Foreskin melanocyte (primary cell): ENCODE measurements at places on chromosomes 6 and 20.

- DNase-seq, result no peak
Measured at GRCh38 chr20:37503256-37503927, 17.7 kb upstream of the NNAT start.

- peak; percentile 69 for DNase-seq
Measured at GRCh38 chr6:83378621-83379388, 52.0 kb downstream of the ME1 start.

DNA sequence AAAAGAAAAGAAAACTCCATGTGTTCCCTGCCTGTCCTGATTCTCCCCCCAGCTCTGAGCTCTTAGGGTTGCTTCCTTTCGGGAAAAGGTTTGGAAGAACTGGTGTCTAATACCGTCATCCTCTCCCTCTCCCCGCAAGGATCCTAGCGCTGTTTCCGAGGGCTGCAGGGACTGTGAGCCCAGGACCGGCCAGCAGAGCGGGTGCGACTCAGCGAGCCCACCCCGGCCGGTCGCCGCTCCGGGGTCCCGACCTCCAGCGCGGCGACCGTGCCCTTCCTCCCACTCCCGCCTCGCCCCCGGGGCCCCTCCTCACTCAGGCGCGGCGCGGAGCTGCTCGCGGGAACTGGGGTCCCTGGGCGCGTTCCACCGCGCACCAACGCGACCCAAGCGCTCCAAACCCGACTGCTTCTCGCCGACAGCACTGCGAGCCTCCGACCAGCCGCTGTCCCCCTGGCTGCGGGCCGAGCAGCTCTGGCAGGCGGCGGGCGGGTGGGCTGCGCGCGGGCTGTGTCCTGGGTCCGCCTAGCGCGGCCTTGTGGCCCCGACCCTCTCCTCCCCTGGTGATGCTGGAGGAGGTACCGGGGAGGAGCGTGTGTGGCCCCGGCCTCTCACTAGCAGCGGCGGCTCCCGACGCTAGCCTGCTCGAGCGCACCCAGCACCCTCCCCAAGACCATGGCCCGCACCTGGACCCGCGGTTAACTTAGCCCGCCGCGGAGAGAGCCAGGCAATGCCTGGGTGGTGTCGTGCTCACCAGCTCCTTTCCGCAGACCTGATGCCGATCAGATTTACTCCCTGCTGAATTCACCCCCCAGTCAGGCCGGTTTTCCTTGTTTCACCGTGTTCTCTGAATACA, at the start of gene PLA2G7:
Gene PLA2G7 (minus strand): TSS at position 509 of the 853 bp plus-strand sequence. CDS start 12,484 bp downstream, outside the sequence.
- no peak for DNase-seq

DNA sequence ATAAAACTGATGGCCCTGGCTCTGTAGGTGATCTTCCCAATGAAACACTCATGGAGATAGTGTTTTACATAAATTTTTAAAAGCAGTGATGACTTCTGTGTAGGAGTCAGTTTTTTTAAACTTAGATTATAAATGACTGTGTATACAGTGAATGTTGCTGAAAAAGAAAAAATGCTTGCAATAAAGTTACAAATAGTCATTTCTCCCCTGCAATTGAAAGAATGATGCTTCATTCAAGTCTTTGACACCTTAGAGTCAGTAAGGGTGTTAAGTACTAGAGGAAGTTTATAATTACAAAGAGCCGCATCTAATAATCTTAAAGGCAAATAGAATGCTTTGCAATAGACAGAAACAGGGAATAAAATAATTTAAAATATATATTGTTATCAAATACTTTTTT, 27.6 kb downstream of the ZNF292 start:
- DNase-seq, result no peak

GRCh38 chr20:34557936-34558319, 590 bp upstream of the MAP1LC3A start:
- no peak for DNase-seq

- no peak for DNase-seq
Measured at GRCh38 chr6:386688-387266, 4.8 kb upstream of the IRF4 start.

- no peak for DNase-seq
Measured at GRCh38 chr20:54058420-54059139, 11.8 kb downstream of the BCAS1 start.
